AG09319 (cell line): ENCODE measurements at places on chromosomes 13 and 19.

GRCh38 chr19:19613506-19613905 is 5.0 kb downstream of the PBX4 start:
- no peak for DNase-seq

GRCh38 chr13:66415444-66415843 is 814.7 kb downstream of the PCDH9 start:
- no peak for DNase-seq

- no peak for DNase-seq
These were observed 41.4 kb upstream of the ZNF83 start for GRCh38 chr19:52679598-52679997.

GRCh38 chr19:2266183-2266993 is 10.2 kb upstream of the JSRP1 start:
- DNase-seq, result no peak

GRCh38 chr19:44824761-44825160 is 15.9 kb downstream of the BCAM start:
- DNase-seq, result no peak

DNA sequence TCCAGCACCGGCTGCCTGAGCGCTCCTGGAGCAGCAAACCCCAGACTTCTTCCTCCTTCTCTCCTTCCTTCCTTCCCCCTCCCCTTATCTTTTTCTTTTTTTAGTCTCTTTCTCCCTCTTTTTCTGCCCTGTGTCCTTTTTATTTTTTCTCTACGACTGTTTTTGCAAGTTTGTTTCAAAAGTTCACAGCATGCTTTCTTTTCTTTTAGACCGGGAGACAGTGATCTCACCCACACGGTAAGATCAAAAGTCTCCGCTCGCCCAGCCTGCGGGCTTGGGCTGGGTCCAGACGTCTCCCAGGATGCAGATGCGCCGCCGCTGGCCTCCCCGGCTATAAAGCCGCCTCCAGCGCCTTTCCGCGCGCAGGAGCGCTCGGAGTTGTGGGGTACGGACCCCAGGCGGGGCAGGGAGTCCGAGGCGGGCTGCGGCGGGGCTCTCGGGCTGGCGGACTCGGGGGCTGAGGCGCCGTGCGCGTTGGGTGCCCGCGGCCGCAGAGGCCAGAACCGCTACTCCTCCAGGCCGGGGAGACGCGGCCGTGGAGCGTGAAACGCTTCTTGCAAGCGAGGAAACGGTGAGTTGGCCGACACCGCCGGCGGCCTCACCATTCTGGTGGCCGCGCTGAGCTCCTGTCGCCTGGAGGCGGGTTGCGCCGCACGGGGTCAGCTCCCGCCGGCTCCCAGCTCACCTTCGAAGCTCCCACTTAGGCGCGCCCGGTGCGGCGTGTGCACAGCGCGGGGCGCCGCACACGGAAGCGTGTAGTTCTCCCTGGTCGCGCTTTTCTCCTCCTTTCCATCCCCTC is 2.0 kb upstream of the TSHZ3 start:
- DNase-seq, result no peak

DNA sequence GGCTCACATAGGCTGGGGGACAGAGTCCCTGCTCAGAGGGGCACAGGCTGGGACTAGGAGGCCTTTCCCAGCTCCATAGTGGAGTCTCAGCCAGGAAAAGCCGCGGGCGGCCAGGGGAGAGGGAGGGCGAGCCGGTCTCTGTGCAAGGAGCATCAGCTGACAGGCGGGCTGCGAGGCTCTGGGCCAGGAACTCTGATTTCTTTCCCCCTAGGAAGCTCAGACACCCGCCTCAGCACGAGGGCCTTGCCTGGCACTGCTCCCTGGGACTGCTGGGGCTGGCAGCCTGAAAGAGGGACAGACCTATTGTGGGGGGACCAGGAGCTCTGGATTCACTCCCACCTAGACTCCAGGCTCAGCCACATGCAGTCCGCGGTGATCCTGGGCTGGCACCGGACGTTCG is 2.2 kb upstream of the PLK5 start:
- DNase-seq, result no peak

DNA sequence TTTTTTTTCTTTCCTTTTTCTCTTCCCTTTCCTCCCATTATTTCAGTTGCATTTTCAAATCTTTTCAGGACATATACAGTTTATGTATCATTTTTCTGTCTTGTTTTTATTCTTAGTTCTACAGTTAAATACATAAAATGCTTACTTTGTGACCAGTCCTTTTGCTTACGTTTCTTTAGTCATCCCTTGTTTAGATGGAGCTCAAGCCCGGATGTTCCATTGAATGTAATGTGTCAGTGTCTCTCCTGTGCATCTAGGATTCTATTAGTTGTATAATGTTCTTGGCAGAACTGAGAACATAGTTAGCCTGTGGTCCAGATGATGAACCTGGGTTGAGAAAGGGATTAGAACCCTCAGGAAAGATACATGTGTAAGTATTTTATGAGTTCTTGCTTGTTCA is 17.8 kb downstream of the WASF3 start:
- no peak for DNase-seq

GRCh38 chr13:68185444-68186141 is 955.5 kb upstream of the PCDH9 start:
- no peak for DNase-seq

DNA sequence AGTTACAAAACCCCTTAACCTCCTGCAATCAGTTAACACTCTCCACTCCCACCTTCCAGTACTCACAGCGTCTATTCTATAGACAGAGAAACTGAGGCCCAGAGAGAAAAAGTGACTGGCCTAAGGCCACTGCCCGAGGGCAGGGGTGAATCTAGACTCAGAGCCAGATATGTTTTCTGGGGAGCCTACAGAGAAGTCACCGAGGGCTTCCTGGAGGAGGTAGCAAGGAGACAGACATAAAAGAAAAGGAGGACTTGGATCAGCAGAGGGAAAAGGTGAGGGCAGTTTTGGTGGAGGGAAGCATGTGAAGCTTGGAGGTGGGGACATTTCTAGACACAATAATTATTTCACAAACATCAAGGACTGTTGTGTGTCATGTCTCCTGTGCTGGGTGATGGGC is 1.6 kb upstream of the COMP start:
- no peak for DNase-seq

DNA sequence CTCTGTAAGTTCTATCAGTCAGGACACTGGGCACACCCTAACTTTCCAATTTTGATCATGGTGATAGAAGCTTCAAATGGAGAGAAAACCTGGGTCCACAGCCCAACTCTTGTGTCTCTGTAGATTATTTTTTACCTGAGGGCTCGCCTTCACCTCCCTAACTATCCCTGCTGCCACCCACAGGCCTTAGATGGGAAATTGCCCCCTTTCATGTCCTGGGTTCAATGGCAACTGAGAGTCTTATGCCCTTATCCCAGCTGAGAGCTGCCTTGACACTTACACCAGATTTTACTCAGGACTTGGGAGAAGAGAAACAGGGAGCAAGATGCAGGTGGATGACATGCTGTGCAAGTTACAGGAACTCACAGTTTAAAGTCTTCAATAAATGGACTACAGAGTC is 81.7 kb downstream of the RAP2A start:
- no peak for DNase-seq

GRCh38 chr19:3944018-3944721 is 11.3 kb downstream of the NMRK2 start:
- no peak for DNase-seq

- DNase-seq, result no peak
These were observed 1.3 kb downstream of the BBC3 start for GRCh38 chr19:47229676-47230053.

GRCh38 chr19:45117671-45118070 is 24.7 kb downstream of the PPP1R37 start:
- no peak for DNase-seq

- no peak for DNase-seq
These were observed 35.6 kb upstream of the PEPD start for GRCh38 chr19:33557196-33557595.

GRCh38 chr19:13011653-13012389 is 16.5 kb downstream of the NFIX start:
- no peak for DNase-seq

DNA sequence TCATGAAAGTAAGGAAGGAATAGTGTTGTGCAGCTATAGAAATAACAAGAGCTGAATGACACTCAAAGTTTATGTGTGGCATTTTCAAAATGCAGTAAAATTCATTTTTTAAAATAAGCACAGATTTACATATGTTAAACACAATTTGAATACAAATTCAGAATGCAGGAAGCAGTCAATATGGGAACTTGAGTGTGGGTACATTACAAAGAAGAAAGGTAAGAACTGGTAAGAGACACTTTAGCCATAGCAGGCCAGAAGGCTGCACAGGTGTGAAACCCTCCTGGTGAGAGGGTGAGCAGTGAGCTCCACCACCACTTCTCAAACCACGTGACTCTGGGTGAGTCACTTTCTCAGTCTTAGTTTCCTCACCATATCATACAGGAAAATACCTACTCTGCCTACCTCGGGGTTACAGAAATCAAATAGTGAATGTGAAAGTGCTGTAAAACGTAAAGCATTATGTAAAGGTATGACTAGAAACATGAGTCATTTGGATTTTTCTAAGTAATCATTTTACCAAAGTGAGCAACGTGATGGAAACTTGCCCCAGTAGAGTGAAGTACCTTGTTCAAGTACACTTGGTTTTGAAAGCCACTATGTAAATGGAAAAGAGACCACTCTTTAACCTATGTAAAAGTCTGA is 40.5 kb downstream of the USP12 start:
- no peak for DNase-seq

DNA sequence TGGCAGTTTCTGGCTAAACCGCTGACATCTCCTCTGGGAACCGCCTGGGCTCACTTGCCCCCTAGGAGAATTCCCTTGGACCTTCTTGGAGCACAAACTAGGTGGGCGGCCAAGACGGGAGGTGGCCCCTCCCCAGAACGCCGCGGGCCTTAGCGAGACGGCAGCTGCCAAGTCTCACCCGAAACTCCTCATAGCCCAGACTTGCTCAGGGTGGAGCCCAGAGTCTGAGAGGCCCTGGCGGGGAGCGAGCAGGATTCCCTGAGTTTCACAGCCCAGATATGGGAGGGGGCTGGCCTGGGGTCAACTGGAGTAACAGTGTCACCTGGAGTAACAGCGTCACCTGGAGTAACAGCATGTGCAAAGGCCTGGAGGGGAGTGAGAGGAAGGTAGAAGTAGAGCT is 10.1 kb downstream of the TINCR start:
- DNase-seq, result no peak

DNA sequence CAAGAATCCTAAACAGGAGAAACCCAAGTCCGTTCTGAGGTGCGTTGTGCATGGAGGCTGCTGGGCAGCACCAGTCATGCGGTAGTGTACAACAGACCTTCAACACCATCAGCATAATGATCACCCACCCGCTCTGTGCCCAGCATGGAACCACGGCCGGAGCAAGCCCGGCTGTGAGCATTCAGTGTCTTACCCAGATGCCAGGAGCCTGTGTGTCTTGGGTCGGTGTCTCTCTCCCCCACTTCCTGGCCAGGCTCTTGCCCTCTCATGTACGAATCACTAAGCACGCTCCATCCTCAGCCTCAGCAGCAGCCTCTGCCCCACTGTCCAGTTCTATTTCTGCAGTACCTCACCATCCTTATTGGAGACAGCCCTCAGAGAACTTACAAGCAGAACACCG is 231.6 kb upstream of the IRS2 start:
- DNase-seq, result no peak

DNA sequence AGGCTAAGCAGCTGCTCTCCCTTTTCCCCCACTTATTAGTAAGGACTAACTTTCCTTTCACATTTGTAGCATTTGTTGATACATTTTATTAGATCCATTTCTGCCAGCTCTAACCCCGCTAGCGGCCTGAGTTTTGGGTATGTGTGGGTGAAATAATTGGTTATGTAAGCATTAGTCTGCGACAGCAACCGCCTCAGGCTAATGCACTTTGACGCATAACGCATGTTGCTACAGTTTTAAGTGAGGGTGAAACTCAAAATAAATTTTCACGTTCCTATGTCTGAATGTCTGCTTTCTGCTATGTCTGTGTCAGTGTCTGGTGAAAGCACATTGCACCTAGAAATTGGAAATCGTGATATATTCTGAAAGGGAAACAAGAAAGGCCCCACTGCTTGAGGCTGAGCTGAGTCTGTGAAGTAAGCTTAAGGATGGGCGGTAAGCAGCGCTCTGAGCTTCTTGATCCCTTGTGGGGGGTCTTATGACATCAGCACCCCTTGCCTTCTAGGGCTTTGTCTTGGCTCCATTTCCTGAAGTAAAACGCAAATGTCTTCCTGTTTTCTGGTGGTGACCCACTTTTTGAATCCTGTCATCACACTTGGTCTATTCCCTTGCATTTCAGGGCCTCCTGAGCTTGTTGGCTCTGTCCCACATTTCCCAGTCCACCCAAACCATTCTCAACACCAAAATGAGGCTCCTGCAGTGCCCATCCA is 648.3 kb upstream of the ARGLU1 start:
- DNase-seq, result no peak

GRCh38 chr19:14555918-14556661 is 15.8 kb downstream of the NDUFB7 start:
- no peak for DNase-seq

DNA sequence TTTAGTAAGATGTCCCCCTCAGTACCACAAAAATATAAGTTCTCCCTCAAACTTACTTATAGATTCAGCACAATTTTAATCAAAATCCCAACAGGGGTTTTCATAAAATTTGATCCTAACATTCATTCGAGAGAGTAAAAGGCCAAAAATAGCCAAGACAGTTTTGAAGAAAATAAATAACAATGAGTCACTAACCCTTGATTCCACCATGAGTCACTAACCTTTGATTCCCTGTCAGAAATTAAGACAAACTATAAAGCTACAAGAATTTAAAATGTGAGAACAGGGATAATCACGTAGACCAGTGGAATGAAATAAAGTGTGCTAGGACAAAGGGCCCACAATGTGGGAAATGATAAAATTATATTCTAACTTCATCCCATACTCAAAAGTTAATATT is 320.3 kb downstream of the SUCLA2 start:
- DNase-seq, result no peak

DNA sequence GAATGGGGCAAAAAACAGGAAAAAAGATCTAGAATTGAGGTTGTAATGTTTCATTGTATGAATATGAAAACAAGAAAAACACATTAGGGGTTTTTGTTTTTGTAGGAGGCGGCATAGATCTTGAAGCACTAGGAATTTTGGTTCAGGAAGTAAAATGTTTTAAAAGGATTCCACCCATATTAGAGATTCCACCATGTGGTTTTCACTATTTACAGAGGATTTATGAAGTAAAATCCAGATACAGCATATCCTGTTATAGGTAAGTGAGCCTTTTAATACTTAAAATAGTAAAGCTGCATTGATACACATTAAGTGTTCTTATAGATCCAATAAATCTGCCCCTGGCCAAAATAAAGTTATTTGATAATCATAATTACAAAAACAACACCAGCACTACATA is 61.4 kb downstream of the MICU2 start:
- DNase-seq, result no peak

DNA sequence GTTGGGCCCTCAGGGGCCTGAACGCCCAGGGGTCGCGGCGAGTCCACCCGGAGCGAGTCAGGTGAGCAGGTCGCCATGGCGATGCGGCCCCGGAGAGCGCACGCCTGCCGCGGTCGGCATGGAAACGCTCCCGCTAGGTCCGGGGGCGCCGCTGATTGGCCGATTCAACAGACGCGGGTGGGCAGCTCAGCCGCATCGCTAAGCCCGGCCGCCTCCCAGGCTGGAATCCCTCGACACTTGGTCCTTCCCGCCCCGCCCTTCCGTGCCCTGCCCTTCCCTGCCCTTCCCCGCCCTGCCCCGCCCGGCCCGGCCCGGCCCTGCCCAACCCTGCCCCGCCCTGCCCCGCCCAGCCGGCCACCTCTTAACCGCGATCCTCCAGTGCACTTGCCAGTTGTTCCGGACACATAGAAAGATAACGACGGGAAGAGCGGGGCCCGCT is at the start of gene CCNA1:
Gene CCNA1 (plus strand): TSS at position 390 of the 439 bp plus-strand sequence. CDS start 562 bp downstream, outside the sequence.
- DNase-seq, result no peak

GRCh38 chr13:45747071-45747470 is 45.0 kb downstream of the CBY2 start:
- no peak for DNase-seq
